ENCODE measurements at places on chromosomes 12 and 14.
A peak's percentile ranks its signal among the peaks of the same experiment; 100 is the strongest.

GRCh38 chr12:118326991-118327390 lies 45.7 kb downstream of the TAOK3 start:
- no peak for DNase-seq

GRCh38 chr12:42213954-42214426 lies 24.1 kb downstream of the YAF2 start:
- DNase-seq: peak; percentile 58

- peak; percentile 89 for DNase-seq
Measured at GRCh38 chr12:26748741-26749431, 84.1 kb downstream of the ITPR2 start.

DNA sequence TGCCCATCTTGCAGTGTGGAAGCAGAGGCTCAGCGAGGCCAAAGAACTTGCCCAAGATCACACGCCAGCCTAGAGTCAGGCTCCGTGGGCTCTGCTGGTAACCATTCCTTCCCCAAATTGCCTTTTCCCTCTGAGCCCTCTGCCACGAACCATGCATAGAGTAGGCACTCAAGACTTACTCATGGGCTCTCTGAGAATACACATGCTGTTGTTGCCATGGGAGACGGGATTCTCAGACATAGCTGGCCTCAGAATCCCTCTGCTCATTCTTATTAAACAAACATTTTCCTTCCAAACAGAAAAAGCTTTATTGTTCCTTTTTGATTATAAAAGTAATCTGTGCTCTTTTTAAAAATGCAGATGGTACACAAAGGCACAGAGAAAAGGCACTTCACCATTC lies 52.5 kb upstream of the WSCD2 start:
- no peak for DNase-seq

DNA sequence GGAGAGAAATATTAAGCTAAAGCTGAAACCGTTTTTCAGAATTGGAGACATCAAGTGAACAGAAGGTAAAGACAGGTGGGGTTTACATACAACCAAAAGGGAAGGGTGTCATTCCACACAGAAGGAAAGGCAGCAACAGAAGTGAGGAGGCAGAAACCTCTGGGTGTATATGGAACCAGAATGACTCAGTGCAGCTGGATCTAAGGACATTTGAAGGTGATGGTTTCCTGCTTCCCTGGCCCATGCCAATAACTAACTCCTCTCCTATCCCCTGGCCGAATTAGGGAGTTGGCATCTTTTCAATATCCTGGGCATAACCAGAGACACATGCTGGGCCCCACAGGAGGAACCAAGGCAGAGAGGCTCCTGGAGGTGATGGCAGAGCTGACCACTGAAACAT lies 8.4 kb downstream of the NCKAP5L start:
- DNase-seq: no peak

DNA sequence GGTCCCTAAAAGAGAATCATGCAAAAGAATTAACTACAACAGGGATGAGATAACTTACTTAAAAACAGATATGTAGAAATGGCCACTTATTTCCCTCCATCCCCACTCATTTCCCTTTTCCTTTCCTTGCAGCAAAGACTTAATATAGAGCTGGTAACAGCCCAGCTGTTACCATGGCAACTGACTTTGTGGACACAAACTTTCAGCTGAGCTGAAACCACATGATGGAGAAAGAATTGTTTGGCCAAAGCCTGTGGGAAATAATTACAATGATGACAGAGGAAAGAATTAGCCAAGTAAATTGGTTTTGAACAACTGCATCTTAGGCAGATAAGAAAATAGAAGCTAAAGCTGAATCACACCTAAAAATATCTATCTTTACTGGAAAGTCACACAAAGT lies 364.9 kb downstream of the GALC start:
- peak; percentile 78 for DNase-seq

- no peak for DNase-seq
Measured at GRCh38 chr12:106644335-106645073, 61.7 kb downstream of the RFX4 start.

- DNase-seq: no peak
Measured at GRCh38 chr14:100071545-100071944, 6.3 kb downstream of the EVL start.

DNA sequence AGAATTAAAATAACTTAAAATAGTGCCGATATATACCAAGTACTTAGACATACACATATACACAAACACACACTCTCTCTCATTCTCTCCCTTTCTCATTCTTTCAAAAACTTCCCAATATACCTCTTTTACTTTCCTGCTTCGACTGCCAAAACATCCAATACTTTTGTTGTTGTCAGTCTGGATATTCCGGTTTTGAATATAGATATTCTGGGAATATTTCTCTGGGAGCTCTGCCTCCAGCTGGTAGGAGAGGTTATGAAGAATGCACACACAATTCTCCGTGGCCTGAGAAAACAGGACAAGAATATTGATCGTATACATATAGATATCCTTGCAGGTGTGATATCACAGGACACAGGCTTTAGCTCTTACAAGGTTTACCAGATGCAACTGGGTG lies 66.6 kb upstream of the YARS2 start:
- no peak for DNase-seq

DNA sequence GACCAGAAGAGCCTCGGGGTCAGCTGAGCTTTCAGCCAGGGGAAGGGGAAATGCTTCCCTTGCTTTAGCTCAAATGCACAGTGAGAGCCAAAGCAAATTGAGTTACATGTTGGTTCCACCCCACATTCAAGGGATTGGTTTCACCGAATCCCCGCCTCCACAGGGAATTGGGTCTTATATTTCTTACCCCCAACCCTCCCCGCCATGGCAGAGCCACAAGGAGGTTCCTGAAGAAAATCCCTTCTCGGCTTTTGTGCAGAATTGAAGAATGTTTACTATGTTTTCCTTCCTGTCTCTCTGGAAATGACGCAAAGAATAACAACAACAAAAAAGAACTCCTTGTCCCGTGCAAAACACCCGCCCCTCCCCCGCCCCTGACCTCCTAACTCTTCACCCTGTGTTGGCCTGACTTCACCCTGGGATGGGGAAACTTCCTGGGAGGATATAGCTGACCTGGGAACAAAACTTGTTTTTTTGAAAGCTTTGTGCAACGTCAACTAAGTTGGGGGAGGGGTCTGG lies 21.9 kb upstream of the CIPC start:
- no peak for DNase-seq

GRCh38 chr14:64671591-64671990 lies 32.6 kb upstream of the PLEKHG3 start:
- peak; percentile 74 for DNase-seq

GRCh38 chr12:7787574-7788293 lies 1.5 kb upstream of the NANOG start:
- no peak for DNase-seq

GRCh38 chr12:31845613-31846322 lies 113.4 kb upstream of the RESF1 start:
- DNase-seq: no peak

DNA sequence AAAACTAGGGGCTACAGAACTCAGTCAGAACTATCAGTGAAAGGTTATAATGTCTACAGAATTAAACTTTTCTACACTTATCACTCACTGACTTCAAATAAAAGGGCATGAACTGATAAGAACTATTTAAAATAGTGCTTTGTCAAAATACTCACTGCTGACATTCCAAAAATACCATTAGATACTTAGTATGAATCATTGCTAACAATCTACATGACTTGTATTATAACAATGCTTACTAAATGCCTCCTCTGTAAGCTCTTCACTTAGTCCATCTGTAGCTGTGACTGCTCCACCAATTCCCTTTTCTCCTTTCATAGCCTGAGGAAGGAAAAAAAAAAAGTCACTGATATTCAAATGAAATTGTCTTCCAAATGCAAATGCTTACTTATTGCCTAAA lies 17.0 kb downstream of the NFYB start:
- peak; percentile 22 for DNase-seq

DNA sequence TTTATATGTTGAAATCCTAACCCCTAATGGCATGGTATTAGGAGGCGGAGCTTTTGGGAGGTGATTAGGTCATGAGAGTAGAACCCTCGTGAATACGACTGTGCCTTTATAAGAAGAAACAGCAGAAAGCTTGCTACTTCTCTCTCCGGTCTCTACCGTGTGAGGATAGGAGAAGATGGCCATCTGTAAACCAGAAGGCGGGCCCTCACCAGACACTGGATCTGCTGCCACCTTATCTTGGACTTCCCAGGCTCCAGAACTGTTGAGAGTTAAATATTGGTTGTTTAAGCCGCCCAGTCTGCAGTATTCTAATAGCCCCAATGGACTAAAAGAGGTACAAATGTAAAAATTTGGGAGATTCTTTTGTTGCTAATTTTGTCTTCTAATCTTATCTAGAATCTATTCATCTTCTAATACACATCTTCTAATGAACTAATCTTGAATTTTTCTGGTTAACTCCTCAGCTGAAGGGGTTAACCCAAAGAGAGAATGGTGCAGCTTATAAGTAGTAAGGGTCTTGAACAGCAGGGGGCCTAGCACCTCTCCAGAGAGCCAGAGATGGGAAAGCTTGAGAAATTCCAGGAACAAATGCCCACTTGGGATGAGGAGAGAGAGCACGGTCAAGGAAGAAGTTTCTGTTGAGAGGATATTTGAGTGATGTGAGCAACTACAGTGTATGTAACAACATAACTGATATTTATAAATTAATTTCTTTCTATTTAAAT lies 264.0 kb upstream of the GRIP1 start:
- no peak for DNase-seq

DNA sequence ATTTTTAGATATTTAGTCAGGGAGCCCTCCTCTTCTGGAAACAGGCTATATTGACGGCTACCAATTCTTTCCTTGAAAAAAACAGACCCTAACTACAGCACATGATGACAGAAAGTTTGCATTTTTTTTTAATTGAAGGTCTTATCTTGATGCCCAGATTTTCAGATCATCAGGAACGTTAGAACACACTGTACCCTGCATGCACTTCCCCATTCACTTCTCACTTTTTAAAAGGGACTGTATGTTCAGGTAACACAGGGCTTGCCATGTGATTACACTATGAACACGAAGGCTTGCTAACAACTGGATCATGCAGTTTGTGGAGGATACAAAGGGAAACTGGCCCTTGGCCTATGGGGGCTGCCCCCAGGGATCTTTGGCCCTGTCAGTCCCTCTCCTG lies 92.6 kb downstream of the RPS29 start:
- DNase-seq: no peak

- peak; percentile 67 for DNase-seq
Measured at GRCh38 chr14:53327716-53328115, 174.6 kb upstream of the DDHD1 start.

DNA sequence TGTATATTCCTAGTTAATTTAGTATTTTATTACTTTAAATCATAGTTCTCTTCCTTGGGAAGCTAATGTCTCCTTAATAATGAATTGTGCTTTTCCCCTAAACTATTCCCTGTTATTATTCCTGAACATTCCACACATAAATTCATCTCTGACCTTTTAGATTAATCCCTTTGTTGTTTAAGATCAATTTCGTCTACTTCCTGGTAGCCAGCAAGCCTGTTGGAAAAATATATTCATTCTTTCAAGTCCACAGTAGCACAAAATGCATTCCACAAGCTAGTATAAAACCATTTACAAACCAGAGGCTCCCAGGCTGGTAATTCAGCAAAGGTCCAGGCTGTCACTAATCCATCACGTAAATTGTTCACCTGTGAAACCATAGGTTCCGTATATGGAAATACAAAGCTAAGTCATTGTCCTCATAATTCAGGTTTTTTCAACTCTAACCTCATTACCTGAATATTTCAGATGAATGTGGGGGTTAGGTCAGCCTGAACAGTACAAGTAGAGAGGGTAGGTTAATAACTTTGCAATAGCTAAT lies 232.7 kb downstream of the SEC23A start:
- DNase-seq: no peak

- DNase-seq: no peak
Measured at GRCh38 chr12:120692524-120693033, 5.6 kb downstream of the MLEC start.

- peak; percentile 63 for DNase-seq
Measured at GRCh38 chr12:108800591-108800990, 56.8 kb downstream of the SSH1 start.

DNA sequence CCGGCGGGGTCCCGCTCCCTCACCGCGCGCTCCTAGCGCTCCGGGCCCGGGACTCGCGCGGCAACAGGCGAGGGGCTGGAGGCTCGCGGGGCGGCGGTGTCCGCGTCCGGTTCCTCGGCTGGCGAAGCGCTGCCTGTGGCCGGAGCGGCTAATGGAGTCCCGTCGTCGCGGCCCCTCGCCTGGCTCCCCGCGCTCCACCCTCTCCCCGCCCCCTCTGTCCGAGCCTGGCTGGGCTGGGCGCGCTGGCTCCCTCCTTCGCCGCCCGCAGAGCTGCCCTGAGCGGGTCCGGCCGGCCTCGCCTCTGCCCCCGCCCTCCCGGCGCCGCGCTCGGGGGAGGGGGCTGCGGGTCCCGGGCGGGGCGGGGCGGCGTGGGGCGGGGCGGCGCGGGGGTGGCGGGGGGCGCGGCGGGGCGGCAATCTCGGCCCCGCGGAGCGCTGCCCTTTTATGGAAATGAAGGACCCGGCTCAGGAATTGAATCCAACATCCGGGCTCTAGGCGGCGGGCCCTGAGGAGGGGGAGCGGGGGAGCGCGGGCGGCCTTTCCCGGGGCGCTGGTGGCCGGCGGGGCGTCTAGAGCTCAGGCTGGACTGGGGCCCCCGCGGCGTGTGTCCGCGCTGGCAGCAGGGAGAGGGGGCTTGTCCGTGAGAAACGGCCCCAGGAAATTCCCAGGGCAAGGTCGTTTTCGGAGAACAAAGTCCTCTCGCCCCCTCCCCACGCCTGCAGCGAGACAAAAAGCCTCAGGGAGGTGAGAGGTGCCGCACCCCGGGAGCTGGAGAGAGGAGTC lies at the start of gene FERMT2:
FERMT2 (minus strand) TSS at position 153 of the 783 bp plus-strand sequence. CDS start 482 bp downstream, outside the sequence.
- DNase-seq: peak; percentile 90

DNA sequence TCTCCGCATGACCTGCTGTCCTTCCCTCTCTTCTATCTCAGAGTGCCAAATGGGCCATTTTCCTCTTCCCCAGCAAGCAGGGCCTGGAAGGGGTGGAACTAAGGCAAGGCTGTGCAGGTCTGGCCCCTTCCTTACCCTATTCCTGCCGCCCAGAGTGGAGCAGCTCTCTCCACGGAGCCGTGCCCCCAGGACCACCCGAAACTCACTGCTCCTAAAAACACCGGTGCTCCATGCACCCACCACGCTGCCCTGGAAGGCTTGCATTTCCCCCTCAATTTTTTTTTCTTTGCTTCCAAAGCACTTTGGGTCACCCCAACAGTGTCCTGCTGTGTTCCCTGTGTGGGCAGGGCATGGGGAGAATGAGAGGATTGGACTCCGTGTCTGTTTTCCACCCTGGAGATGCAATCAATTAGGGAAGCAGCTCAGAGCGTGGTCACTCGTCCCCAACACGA lies 48.5 kb upstream of the MEG3 start:
- no peak for DNase-seq

- no peak for DNase-seq
Measured at GRCh38 chr12:24872211-24872610, 76.7 kb downstream of the BCAT1 start.

- DNase-seq: no peak
Measured at GRCh38 chr12:1122786-1123185, 131.8 kb downstream of the ERC1 start.

DNA sequence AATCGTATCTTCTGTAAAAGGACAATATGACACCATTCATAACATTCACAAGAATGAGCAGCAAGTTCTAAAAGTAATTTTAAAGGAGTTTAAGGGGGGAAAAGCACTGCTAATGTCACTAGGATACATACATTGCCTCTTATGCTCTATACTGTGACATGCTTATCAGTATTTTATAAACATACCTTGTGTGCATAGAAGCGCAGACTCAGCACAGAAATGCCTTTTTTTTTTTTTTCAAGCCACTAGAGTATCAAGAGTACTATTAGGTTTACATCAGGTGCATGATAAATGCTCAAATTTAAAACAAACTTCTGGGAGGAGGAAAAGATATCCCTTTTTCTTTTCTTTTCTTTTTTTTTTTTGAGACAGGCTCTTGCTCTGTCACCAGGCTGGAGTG lies 13.6 kb upstream of the SMARCC2 start:
- DNase-seq: no peak
